ENCODE measurements at places on chromosomes 7 and 10.

- DNase-seq: no peak
Measured at GRCh38 chr7:14065286-14065685, 75.8 kb upstream of the ETV1 start.

GRCh38 chr7:130988443-130988842 lies 254.4 kb upstream of the KLF14 start:
- no peak for DNase-seq

- DNase-seq: no peak
Measured at GRCh38 chr10:11319990-11320602, 291.4 kb downstream of the USP6NL start.

- no peak for DNase-seq
Measured at GRCh38 chr7:52107355-52107754, 790.7 kb upstream of the COBL start.

DNA sequence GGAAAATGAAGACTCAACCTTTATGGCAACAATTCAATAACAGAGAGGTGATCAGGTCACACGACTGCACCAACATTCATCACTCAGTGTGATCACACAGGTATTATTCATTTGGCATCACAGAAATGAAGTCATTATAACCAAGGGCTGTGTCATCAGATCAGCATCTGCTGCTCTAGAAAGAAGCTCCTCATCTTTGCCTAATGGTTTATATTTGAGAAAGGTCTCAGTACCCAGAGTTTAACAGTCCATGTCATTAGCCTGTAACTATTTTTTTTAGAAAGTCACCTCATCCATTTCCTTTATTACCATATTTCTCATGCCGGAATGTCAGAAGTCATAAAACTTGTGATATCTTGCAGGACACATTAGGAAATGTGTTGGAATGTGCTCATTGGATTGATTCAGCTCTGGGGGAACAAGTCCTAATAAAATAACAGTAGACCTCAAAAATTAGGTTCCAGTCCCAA lies 45.1 kb upstream of the PRKG1 start:
- DNase-seq: no peak

DNA sequence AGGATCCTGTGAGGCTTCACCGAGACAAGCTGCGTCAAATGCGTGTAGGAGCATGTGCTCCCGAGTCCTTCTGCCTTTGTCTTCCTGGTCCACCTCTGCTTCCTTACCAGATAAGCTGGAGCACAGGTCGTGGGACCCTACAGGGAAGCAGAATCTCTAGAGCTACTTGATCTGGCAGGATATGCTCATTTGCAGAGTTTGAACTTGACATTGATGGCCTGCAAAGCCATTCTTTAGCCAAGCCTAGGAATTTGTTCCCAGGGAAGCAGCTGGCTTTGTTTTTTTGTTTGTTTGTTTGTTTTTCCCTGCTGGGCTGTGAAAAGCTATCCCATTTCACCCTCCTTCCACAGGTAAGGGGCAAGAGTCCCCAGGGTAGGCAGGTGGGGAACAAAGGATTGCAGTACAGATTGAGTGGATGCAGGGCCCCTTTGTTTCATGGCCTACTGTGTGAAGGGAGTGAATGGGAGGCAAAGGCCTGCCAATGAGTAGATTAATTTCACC lies 200.0 kb upstream of the BMPER start:
- no peak for DNase-seq

GRCh38 chr7:98054585-98054984 lies 52.1 kb upstream of the LMTK2 start:
- DNase-seq: no peak

DNA sequence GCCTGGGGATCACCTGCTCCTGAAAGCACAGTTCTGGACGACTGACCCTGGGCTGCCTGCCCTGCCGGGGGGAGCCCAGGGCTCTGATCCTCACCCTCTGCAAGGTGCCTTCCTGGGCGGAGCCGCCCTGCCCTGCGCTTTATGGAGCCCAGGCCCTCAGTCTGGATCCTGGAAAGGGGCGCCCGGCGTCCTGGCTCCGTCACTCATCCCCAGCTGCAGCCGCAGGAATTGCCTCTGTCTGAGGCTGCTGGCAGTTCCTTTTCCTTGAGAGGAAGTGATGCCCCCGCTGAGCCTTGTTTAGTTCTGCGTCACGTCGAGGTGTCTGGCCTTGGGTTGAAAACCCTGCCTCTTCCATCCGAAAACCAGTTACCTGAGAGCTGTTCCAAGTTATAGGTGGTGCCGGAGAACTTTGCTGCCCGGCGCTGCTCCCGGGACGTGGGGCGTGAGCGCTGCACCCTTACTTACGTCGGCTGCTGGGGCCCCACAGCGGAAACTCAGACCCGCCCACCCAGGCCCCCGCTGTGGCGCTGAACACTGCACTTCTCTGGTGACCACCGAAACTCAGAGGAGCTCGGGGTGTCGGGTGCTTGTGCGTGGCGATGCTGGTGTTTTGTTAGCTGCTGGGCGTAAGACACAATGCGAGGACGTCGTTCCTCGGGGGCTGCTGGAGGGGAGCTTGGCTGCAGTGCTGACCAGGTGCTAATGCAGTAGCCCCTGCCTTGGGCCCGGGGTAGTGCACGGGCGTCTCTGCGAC lies 5.4 kb downstream of the MAFK start:
- no peak for DNase-seq

DNA sequence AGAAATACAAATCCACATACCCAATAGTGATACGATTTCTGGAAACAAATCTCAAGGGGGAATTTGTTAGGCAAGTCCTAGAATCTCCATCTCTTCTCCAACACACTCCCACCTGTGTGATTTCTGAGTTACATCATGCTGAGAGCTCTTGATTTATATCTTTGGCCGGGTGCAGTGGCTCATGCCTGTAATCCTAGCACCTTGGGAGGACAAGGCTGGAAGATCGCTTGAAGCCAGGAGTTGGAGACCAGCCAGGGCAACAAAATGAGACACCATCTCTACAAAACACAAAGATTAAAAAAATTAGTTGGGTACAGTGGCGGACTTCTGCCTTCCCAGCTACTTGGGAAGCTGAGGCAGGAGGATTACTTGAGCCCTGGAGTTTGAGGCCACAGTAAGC lies 1.5 kb upstream of the MTPN start:
- no peak for DNase-seq

DNA sequence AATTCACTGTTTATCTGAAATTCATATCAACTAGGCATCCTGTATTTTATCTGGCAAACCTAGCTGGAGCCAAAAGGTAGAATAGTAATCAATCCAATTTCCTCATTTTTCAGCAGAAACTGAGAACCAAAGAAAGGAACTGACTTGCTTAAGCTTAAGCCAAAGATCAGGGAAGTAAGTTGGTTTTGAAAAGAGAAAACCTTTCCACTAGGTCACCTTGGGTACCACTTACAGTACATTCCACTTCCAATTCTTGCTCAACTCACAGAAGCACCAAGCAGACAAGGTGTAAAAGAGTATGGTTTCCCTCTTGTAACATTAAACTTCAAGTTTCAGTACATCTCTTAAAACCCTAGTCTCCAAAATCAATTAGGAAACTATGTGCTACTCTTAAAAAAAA lies 79.6 kb downstream of the ZFAND4 start:
- no peak for DNase-seq

DNA sequence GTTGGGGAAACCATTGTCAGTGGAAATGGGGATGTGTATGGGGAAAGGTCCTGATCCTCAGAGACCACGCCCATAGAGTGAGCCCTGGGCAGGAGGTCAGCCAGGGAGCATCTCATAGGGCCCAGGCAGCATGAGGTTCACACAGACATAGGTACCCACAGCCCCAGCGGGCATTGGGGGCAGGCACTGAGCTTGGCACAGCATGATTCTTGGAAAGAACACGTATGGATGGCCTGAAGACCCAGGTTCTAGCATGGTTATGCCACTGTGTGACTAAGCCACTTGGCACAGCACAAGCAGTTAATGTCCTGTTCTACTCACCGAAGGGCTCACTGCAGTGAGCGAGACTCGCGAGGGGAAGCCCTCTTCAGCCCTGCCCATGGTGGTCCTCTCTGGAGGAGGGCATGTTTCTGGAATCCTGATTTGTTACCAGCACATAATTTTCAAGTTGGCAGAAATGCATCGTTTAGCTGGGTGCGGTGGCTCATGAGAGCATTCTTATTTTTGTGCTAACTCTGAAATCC lies 125.2 kb downstream of the UBE2H start:
- DNase-seq: no peak

GRCh38 chr7:101935521-101936141 lies 118.2 kb downstream of the CUX1 start:
- no peak for DNase-seq

GRCh38 chr10:132710036-132710686 lies 75.8 kb downstream of the NKX6-2 start:
- no peak for DNase-seq

DNA sequence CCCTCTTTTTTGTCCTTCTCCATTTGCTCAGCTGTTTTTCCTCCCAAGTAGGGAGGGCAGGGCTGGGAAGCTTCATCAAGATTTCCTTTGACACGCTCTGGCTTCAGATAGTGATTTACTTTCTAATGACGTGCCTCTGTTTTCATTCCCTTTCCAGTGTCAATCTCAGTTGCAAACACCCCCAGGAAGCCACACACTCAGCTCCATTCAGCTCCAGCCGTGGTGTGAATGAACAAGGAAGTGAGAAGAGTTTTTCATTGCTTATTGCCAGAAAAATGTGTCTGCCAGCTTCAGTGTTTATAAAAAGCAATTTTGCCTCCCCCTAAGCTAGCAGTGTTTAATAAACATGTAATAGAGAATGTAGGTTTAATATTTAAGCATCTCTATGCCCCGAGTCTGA lies 108.7 kb upstream of the DPP6 start:
- DNase-seq: no peak

- no peak for DNase-seq
Measured at GRCh38 chr10:98795467-98795866, 348.7 kb upstream of the HPS1 start.

DNA sequence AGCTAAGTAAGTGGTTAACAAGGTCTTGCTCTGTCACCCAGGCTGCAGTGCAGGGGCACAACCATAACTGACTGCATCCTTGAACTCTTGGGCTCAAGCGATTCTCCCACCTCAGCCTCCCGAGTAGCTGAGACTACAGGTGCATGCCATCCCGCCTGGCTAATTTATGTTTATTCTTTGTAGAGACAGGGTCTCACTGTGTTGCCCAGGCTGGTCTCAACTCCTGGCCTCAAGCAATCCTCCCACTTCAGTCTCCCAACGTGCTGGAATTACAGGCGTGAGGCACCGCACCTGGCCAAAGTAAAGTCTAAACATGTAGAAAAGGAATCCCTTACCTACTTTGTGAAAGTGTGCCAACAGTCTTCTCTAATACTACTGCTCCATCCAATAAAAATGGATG lies 17.9 kb downstream of the PARD3 start:
- DNase-seq: no peak

DNA sequence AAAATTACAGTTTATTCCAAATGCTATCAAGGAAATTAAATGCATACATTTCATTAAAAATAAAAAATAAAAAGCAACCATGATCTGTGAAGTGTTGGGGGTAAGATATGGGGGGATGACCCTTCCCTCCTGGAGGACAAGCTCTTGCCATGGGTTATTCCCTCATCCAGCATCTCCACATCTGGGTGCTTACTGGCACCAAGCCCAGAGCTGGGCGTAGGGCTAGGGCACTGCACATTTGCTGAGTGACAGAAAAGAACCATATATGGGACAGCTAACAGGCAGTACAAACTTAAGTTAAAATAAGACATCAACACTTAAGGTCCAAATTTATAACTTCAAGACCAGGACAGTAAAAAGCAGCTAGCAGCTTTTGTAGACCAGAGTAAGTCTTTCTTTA lies 10.2 kb downstream of the CCDC6 start:
- DNase-seq: no peak

GRCh38 chr10:3476186-3476585 lies 303.6 kb upstream of the PITRM1 start:
- no peak for DNase-seq

DNA sequence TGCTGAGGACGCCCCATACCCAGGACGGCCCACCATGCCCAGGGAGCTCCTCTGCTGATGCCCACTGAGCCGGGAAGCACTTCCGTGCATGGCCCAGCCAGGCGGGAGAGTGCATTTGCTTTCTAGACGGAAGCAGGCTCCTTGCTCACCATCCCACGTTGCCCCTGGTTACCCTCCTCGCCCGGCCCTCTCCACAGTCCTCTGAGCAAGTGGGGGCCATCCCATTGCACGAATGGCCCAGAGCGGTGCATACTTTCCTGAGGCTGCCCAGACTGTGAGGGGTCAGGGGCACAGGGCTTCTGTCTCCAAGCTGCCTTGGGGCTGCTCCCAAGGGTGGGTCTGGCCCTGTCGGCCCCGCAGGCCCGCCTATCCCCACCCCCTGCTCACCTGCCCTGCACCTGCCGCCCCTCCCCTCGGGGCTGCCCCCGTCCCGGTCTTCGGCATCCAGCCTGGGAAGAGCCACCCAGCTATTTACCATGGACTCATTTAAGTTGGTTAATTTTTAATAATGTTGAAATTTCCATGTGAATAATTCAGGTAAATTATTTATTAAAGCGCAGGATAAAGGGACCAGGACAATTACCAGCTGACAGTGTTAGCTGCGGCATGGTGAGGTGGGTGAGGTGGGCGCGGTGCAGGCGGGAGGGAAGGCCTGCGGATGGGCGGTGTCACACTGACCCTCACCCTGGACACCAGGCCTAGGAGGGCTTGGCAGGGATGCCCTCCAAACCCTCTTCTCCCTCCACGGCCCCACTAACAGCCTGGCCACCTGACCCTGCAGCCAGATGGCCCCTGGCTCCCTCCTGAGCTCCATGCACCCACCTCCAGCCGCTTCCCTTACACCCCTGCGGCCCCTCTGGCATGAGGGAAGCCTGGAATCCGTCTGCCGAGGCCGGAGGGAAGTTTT lies 104.4 kb downstream of the MICALL2 start:
- no peak for DNase-seq

DNA sequence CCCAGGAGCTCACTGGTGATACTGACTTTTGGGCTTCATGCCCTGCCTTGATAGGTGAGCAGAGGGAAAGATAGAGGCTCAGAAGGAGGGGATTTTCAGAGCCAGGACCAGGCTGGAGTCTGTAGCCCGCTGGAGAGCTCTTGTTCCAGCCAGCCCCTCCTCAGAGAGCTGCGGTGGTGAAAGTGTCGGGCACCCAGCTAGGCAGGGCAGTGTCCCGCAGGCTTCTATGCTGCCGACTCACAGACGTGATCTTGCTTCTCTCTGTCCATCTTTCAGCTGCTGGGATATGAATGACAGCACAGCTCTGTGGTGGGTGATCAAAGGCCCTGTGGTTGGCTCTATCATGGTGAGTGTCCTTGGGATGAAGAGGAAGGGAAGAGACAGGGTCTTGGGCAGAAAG lies 35.2 kb downstream of the ADCYAP1R1 start:
- DNase-seq: no peak
